ENCODE measurements at places on chromosomes 12 and 14.
A peak's percentile ranks its signal among the peaks of the same experiment; 100 is the strongest.

- peak; percentile 82 for DNase-seq
Observed at GRCh38 chr14:101761032-101761880, at the start of gene PPP2R5C. Gene PPP2R5C (plus strand): TSS chr14:101761709. CDS start chr14:101761894, 185 bp downstream.

GRCh38 chr12:31224768-31225448 is 101.0 kb downstream of the SINHCAF start:
- DNase-seq, result no peak

DNA sequence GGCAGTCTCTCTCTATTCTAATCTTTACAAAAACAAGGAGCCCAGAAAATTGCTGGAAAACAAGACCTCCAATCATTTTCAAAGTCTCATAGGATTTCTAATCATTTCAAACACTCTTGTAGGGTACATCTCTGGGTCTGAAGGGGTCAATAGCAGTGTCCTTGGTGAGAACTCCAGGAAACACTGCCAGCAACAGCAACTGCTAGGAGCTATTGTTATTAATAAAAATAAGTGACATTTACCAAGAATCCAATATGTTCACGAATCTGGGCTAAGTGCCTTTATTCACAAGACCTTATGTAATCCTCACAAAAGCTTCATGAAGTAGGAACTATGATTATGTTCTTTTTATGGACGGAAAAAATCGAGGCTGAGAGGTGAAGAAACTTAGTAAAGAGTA is 72.8 kb downstream of the TTC7B start:
- DNase-seq, result no peak

DNA sequence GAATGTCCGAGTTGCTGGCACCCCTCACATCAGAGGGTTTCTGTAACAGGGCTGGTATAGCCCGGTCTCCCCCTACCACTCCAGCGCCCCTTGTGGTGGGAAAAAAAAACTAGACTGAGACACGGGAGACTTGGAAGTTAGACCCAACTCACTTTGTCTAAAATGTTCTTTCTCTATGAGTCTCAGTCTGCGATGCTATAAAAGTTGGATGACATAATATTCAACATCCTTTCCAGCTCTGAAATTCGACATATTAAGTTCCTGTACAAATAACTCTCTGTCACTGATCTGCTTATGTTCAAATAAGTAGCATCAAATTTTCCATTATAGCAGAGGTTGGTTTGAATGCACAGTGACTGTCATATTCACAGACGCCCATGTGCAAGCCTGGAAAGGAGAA is 25.7 kb upstream of the TC2N start:
- DNase-seq, result no peak

DNA sequence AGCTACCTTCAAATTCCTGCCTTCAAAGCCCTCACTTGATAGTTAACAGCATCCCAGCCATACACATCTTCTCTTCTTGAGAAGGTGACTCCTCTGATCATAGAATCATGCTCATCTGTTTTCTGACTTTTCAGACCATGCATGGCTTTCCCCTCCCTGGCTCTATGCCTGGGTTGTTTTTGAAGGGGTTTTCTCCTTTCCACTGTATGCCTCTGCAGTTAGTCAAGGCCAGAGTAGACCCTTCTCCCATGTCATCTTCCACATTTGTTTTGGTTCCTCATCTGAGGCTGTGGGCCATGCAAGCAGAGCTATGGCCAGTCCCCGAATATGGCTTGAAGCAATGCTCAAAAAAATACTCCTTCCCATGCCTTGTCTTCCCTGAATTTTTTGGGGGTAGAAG is 14.3 kb upstream of the MCRS1 start:
- DNase-seq, result no peak

DNA sequence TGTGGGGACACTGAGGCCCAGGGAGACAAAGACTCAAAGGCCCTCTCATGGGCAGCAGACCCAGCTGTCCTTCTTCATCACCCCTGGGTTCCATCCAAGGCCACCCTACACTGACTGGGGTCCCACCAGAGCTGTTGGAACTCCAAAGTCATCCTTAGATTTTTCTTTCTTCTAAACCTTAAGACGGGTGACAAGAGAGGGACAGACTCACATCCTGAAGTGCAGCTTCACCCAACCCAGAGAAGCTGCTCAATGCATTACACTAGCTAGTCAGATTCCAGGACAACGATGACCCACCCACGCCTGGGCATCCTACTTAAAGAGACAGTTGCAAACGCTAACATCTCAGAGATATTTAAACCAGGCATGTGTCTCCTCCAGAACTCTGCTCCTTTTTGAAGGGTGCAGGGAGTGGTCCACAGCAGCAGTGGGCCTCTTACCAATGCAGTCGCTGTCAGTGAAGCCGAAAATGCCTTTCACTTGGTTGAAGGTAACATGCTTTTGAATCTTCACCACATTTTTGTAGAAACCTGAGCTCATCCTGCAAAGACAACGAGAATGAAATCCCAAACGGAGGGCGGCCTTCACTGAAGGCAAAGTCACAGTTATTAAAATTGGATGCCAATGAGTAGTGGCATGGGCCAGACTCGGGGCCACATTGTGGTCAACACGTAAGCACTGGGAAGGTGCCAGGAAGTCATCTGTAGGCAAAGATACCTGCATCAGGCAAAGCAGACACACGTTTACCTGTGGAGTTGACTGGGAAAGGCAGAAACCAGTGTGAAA is 23.4 kb downstream of the SLC25A47 start:
- DNase-seq, result no peak

DNA sequence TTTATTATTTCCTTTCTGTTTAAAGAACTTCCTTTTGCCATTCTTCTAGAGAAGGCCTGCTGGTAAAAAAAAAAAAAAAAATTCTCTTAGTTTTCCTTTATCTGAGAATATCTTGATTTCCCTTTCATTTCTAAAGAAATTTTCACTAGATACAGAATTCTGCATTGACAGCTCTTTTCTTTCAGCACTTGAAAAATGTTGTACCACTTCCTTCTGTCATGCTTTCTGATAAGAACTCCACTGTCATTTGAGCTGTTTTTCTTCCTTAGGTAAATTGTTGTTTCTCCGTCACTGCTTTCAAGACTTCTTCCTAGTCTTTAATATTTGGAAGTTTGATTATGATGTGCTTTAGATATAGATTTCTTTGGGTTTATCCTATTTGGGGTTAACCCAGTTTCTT is 113.6 kb upstream of the BTG1 start:
- no peak for DNase-seq

DNA sequence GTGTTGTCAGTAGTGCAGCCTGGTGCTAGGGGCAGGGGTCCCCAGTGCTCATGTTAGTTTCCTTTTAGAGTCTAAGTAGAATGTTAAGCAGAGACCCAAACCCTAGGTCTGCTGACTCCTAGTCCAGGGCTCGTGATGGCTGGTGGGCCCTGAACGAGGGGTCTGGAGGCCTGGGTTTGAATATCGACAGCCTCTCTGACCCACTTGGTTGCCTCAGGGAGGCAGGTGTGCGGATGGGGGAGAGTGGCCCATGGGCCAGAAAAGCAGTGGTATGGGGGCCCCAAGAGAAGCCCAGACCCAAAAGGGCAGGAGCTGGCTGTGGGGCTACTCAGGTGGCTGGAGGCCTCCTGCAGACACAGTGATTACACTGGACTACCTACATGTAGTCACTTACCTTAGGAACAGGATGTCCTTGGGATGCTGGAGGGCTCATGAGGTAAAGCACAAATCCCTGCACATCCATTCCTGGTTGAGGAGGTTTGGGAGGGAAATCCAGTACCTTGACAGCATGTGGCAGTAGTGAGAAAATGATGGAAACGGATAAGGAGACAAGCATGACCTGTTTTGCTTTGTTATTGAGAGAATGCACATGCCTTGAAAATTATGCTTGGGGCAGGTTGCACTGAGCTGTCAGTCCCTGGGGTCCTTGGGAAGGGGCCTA is 1.7 kb upstream of the SLC25A29 start:
- DNase-seq, result no peak

DNA sequence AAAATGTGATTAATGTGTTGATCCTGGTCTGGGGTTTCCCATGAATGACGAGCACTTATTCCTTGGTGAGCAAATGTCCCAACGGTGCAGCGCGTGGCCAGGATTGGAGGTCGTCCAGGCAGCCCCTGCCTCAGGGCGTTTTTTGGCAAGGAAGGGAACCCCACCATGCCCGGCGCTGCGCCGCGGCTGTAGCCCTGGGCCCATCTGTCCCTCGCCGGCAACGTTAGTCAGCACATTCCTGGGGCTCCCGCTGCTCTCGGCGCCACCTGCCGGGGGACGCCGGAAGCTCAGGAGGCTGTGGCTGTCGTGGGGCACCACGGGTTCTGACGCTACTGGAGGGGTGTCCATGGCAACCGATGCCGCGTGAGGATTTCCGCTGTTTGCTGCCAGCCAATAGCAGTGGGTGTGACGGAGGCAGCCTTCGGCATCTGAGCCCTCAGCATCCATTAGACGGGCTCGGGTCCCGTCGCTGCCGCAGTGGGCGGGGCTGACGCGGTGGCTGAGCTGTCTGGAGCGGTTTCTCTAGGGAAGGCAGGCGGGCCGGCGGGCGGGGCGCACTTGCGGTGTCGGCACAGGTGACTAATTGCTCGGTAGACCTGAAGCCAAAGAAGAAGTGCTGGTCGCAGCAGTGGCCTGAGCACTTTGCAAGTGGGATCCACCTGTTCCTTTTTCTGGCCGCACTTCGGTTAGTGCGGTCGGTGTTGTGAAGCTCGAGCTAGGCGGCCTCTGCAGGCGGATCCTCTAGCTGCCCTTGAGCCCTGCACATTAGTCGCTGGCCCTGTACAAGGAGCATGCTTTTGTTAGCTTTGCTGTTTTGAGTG is 29.5 kb downstream of the RAB35 start:
- peak; percentile 99 for DNase-seq

GRCh38 chr12:120376934-120377572 is 8.1 kb upstream of the MSI1 start:
- DNase-seq, result no peak

- DNase-seq, result no peak
Observed at GRCh38 chr12:85155791-85156190, 119.6 kb downstream of the LRRIQ1 start.

- no peak for DNase-seq
Observed at GRCh38 chr12:16228067-16228466, 49.4 kb downstream of the SLC15A5 start.

- no peak for DNase-seq
Observed at GRCh38 chr12:127373559-127373958, 893.4 kb upstream of the TMEM132C start.

DNA sequence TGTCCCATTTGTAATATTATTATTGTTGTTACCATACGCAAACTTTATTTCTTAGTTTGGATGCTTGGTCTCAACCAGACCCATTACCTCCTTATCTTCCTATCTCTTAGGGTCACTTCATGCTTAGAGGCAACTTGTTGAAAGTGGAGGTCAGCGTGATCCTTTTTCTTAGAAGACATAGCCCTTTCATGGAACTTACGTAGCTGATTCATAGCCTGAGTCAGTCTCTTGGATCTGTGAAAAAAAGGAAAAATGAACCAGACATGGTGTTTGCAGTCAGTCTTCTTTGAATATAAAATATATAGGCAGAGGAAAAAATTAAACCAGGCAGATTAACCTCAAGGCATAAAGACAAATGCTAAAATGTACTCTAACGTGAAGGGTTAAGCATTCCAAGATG is 613.7 kb downstream of the DIO2 start:
- DNase-seq, result no peak

GRCh38 chr14:79094951-79095350 is 924.8 kb downstream of the NRXN3 start:
- DNase-seq, result no peak

DNA sequence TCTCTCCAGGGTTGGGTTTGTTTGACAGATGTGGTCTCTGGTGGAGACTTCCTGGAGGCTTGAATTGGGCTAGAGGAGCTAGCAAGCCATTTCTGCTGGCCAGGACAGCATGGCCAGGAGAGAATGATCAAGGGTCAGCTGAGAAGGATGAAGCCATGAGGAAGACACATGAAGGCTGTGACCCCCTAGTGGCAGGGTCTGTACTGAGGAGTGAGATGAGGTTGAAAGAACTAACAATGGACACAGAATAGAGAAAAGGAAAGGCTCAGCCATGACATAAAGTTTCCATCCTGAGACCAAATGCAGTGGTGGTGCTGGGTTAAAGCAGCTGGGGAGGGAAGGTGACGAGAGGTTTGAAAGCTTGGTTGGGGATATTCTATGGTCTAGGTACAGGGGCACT is 89.9 kb downstream of the NT5DC3 start:
- no peak for DNase-seq

DNA sequence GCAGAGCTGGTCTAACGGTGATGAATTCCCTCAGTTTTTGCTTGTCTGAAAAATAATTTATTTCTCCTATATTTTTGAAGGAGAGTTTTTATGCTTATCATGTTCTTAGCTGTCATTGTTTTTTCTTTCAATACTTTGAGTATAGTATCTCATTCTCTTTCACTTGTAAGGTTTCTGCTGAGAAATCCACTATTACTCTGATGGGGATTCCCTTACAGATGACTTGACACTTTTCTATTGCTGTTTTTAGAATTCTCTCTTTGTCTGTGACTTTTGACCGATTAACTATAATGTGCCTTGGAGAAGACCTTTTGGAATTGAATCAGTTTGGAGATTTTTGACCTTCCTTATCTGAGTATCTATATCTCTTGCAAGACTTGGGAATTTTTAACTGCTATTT is 139.6 kb downstream of the PRKD1 start:
- DNase-seq, result no peak

DNA sequence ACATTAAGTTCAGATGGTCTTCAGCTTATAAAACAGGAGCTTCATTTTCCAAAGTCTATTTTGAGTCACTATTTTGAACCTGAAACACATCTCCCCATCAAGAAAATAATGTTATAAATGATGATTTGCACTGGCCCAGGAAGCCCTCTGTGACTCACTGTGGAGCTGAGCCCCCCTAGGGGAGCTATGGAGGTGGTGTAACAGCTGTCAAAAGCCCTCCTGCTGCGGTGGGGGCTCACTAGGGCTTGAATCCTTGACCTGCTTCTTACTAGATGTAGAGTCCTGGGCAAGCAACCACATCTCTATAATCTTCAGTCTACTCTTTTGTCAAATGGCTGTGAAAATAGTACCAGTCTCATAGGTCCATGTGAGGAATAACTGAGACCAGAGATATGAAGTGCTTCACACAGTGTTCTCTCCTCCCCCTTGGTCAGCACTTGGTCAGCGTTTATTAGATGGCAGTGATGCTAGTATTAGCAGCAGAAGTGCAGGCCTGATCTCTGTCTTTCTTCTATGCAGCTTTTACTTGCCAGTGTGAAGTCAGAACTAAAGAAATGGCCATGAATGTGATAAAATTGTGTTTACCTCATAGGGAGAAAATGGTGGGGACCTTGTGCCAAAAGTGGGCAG is 83.4 kb downstream of the RTN1 start:
- DNase-seq, result no peak

DNA sequence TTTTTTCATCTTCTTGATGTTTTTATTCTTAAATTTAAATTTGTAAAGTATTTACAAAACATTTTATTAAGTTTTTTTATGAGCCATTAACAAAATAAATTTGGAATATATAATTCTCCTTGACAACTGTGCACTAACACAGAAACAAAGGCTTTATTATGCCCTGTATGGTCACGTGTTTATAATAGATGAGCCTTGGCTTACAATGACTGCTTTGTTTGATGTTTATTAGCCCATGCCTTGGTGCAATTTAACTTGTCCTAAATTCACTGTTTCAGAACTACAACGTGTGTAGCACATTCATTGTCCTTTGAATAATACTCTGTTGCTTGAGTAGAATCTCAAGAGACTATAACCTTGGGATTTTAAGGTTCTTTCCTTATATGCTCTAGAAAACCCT is 59.8 kb downstream of the CNTN1 start:
- no peak for DNase-seq

GRCh38 chr14:100147181-100147631 is 12.2 kb downstream of the DEGS2 start:
- peak; percentile 17 for DNase-seq
